ENCODE measurements at places on chromosomes 12 and 14.

- no peak for DNase-seq
These were observed 1532.3 kb upstream of the TMEM132C start for GRCh38 chr12:126734710-126735109.

- DNase-seq = no peak
These were observed 90.9 kb downstream of the SYNE3 start for GRCh38 chr14:95425369-95426115.

- no peak for DNase-seq
These were observed 8.1 kb upstream of the PTGDR start for GRCh38 chr14:52259434-52259833.

DNA sequence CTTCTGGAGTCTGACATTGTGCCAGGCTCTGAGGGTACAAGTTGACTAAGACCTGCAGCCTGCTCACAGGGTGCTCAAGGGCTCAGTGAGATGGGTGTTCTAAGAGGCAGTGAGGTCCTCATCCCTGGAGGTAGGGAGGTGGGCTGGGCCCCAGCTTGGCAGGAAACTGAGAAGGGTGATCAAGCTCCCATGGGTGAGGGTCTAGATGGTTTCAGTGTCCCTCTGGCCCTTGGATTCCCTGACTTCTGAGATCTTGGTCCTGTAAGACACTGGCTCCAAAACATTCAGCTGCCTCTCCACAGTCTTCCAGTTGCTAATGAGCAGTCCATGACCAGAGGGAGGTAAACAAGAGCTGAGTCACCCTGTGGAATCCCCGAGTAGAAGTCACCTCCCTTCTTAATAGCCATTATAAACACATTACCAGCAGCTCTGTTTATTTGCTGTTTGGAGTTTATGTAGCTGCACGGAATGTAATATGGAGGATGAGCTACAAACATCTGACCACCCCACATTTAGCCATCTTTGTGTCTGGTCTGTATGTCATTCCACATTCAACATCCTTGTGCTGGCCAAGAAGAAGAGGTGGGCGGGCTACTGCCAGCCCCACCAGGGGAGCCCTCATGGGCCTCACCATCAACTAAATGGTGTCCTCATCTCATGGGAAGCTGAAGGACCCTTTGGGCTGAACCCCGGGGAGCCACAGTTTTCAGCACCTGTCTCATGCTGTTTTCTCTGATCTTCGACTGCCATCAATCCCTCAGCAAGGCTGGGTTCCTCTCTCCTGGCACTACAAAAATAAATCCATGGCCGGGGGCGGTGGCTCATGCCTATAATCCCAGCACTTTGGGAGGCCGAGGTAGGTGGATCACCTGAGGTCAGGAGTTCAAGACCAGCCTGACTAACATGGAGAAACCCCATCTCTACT lies 37.2 kb upstream of the BDKRB2 start:
- DNase-seq = no peak

DNA sequence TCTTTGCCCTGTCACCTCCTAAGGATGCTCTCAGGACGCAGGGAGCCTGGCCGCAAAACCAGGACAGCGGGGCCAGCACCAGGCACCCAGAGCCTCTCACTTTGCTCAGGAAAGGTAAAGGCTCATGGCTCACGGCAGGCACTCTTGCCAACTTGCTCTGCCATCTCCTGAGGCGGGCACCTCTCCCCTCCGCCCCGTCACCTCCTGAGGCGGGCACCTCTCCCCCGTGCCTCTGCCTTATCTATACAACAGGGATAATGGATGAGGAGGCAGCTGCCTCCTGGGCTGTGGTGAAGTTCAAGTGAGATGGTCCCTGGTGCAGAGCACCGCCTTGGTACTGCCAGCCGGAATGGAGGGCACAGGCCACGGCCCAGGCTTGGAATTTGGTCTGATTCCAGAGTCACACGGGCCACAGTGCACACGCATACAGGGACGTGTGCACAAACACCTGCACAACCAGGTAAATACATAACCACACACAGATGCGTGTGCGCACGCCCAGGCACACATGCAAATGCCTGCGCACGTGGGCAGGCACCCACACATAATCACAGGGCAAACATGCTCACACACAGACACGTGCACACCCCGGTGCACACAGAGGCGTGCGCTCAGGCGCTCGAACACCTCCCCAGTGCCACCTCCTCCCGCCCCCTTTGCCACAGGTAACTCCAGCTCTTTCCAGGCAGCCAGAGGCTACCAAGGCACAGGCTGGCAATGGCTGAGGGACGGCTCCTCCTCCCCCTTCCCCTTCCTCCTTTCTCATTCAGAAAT lies 11.6 kb downstream of the DEGS2 start:
- DNase-seq = no peak

DNA sequence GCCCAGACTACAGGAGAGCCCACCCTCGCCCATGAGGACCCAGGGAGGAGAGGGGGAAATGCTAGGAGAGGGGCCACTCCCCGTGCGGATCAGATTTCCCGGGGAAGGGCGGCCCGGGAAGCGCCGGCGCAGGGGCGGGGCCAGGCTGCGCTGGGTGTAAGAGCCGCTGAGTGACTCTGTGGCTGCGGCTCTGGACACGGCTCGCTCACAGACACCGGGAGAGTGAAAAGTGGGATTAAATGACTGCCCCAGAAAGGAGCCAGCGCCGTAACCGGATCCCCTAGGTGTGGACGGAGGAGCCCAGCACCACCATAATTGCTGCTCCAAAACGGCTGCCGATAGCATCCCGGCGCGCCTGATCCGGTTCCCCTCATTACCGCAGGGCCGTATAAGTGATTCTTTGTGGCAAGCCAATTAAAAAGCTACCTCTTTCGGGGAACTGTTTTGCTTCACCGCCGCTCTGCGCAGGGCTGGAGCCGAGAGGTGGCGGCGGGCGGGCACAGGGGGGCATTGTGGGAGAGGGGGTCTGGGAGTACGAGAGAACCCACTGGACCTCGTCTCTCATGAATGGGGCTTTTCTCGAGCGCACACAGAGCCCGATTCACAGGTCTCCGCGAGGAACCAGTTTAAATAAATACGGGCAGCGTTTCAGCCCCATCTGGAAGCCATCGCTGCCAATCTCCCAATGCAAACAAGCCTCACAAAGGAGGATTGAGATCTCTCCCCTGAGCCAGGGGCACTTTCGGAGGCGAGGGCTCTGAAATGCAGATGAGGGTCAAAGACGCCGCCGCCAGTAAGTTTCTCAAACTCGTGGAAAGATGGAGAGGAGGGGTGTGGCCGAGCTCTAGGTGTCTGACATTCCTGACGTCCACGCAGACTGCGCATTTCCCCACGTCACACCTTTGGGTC lies 2.5 kb downstream of the COL2A1 start:
- no peak for DNase-seq

DNA sequence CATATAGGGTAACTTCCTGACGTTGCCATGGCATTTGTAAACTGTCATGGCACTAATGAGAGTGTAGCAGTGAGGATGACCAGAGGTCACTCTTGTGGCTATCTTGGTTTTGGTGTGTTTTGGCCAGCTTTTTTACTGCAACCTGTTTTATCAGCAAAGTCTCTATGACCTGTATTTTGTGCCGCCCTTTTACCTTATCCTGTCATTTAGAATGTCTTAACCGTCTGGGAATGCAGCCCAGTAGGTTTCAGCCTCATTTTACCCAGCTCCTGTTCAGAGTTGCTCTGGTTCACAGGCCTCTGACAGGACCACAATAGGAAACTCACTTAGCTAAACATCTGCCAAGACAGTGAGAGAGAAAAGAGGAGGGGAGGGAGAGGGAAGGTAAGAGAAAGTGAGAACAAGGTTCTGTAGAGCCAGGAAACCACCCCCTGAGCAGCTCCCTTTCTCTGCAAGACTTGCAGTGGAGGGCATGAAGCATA lies 64.8 kb upstream of the PLEKHG3 start:
- no peak for DNase-seq

GRCh38 chr14:85566603-85567002 lies 36.7 kb downstream of the FLRT2 start:
- no peak for DNase-seq

- no peak for DNase-seq
These were observed 366.0 kb downstream of the ZFP36L1 start for GRCh38 chr14:68426661-68427549.

- DNase-seq = no peak
These were observed 122.1 kb downstream of the SLC5A8 start for GRCh38 chr12:101087920-101088319.

All from T-helper 17 cell (primary cell).